ENCODE measurements at places on chromosomes 1 and 21.

DNA sequence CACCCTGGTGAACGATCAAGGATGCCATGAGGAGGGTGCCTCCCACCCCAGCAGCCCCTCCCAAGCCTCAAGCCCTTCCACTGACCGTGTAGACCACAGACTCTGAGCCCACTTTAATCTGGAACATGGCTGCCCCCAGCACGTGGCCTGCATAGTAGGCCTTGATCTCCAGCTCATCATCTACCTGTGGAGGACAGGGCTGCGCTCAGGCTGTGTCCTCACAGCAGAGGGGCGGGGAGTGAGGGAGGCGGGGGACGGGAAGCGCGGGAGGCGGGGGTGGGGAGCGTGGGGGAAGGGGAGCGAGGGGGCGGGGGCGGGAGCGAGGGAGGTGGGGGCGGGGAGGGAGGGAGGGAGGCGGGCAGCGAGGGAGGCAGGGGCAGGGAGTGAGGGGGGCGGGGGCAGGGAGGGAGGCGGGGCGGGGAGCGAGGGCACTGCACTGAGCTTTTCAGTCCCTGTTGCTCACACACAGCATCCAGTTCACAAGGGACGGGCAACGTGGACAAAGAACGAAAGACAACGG is 7.1 kb downstream of the PUSL1 start:
- no peak for DNase-seq

GRCh38 chr1:225700164-225700821 is 47.4 kb upstream of the ENAH start:
- no peak for DNase-seq

GRCh38 chr1:203509135-203509534 is 15.2 kb downstream of the OPTC start:
- no peak for DNase-seq

- DNase-seq = no peak
These were observed 210.1 kb downstream of the FGGY start for GRCh38 chr1:59506952-59507351.

DNA sequence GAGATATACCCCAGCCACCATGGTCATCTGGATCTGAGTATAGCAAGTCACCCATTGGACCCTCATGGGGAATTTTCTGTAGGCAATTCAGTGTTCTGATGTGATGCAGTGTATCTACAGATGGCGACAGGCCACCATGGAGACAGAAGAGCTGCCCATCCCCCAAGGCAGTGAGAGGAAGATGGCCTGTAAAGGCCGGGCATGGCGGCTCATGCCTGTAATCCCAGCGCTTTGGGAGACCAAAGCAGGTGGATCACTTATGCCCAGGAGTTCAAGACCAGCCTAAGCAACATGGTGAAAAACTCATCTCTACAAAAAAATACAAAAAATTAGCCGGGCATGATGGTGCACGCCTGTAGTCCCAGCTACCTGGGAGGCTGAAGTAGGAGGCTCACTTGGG is 41.1 kb upstream of the CTPS1 start:
- no peak for DNase-seq

DNA sequence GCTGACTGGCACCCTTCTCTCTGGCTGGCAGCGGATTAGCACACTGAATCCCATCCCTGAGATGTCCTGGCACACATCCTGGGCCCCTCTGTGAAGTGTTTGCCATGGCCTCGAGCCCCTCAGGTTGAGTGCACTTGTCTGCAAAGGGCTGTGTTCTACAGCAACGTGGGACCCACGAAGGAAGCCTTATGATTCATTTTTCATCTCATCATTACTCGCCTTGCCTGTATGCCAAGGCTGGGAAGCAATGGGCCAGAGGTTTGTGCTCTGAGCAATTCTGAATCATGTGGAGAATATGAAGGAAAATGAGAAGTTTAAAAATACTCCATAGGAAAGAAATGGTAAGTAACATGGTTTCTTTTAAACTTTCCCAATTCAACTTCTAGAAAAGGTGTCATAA is 124.8 kb upstream of the LMO4 start:
- DNase-seq = no peak

DNA sequence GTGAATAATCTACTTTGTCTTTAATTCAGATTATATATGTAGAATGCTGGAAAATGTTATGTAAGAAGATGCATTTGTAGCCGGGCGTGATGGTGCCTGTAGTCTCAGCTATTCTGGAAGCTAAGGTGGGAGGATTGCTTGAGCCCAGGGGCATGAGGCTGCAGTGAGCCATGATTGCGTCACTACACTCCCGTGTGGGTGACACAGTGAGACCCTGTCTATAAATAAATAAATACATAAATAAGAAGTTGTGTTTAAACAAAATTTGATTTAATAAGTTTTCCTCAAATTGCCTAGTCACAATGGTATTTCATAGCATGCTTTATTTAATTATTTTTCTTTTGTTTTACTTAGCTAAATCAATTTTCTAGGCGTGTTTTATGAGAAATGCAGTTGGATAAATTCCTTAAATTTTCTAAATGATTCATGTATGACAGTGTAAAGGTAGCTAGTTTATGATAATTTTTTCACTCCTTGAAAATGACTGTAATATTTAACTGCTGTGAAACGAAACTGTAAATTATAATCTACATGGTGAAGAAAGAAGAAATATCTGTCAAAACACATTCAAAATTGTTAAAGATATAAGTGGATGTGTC is 232.6 kb downstream of the SRGAP2C start:
- DNase-seq = no peak

DNA sequence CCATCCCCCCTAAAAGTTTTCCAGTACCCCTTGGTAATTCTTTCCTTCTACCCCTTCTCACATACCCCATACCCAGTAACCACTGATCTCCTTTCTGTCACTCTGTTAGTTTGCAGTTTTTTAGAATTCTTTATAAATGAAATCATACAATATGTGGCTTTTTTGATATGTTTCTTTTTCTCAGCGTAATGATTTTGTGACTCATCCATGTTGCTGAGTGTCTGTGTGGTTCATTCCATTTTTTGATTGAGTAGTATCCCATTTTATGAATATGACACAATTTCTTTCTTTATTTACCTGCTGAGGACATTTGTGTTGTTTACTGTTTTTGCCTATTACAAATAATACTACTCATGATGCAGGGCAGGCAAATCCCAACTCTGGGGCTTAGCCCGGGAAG is 1605.3 kb downstream of the BRINP3 start:
- no peak for DNase-seq

GRCh38 chr1:88318740-88319139 is 365.3 kb upstream of the PKN2 start:
- DNase-seq = no peak

- DNase-seq = peak; percentile 59
These were observed at the start of gene KIRREL1 for GRCh38 chr1:157993147-157993917. TSS of gene KIRREL1 (plus strand) at chr1:157993645. CDS start at chr1:157993677, 32 bp downstream.

DNA sequence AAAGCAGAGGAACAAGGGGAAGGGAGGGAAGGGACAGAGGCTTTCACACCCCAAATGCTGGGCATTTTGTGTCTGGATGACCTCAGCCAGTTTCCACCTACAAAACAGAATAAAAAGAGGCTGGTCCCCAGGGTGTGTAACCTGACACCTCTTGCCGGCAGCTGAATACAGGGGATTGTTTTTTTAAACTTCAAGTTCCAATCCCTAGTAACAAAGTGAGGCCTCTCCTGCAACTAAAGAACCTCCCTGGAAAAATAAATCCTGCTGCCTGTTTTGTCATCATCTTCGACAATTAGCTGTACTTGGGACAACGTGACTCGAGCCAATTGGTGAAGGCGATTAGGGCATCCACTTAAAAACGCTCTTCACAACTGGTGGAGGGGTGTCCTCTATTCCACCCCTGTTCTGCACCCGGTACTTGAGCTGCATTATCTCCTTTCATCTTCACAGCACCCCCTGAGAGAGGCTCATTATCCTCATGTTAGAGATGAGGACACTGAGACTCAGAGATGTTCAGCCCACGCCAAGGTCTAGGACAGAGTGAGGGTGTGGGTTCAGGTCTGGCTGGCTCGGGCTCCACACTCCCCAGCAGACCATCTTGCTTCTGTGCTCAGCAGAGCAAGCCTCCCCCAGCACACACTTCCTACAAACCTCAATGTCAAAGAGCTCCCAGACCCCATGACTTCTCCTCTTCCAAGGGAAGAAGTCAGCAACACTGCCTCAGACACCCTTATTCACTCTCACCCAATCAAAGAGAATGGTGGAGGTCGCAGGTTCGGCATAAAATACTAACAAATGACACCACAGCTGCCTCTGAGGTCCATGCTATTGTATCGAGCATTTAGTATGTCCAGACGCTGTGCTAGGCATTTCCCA is 15.2 kb downstream of the ITPKB start:
- peak; percentile 68 for DNase-seq

DNA sequence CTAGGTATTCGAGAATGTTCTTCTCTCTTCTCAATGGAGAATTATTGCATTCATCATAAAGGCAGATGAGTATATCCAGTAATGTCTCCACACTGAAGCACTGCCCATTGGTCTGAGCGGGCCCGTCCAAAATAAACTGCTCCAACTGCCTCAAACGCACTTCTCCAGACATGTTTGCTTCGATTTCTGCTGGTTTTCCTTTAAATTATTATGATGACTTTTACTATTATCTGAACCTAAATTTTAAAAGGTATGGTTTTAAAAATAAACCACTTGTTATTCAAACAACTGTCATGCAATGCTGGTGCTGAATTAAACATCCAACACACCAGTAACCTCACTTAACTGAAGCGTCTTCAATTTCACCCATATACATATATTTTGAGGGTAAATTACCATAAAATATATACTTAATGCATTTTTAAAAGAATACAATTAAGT is 1.3 kb downstream of the CDC42BPA start:
- DNase-seq = no peak

- DNase-seq = no peak
These were observed 11.6 kb upstream of the ETS2 start for GRCh38 chr21:38793926-38794713.

- no peak for DNase-seq
These were observed 652.5 kb downstream of the AMY1C start for GRCh38 chr1:104402178-104402577.

DNA sequence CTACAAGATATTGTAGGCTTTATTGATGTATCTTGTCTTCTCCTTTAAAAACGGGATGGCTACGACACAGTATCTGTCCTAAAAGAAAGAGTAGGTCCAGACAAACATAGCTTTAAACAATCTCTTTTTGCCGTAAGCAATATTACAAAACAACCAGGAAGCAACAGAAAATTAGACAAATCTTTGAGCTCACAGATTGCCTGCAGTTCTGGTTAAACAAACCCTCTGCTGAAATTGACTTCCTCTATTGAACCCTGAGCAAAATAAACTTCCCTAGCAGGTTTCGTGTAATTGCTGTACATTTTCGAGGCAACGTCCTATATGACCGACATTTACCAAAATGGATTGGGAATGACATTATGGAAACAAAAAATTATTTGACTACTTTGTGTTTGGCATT is 50.6 kb downstream of the CHML start:
- DNase-seq = no peak

DNA sequence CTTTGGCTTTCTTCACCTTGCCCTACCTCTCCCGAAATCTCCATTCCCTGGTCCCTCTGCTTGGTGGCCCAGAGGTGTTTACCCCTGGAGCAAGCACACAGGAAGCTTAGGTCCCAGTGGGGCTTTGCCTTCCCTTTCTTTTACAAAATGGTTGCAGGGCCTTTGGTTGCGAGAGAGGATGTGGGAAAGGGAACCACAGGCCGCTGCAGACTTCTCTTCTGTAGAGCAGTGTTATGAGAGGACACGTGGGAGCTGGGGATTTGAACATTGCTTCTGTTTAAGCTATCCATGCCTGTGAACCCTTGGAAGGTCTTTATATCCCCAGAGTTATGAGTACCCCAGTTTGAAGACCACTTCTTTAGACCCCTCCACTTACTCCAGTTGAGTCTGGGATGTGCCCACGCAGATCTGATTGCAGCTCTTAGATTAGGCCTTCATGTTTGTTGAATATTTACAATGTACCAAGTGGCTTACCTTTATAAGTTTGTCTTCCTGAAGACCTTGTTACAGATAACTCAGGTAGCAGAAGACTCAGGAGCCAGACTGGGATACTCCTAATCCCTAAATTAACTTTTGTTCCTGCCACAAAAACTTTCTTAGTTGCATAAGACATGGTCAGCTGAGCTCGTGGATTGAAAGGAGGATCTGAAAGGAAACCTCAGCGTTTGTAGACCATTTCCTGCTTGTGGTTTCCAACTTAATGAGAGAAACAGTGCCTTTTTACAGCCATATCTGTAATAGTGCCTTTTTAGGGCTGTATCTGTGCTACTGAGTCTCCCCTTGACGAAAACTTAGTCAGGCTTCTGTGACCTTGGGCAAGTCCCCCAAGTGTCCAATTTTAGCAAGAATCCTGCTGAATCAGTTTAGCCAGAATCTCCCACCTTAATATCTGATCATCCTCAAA is 21.9 kb upstream of the IVNS1ABP start:
- DNase-seq = no peak

- DNase-seq = no peak
These were observed 311.8 kb upstream of the B3GALT2 start for GRCh38 chr1:193498088-193498655.

GRCh38 chr1:34825455-34826091 is 32.8 kb downstream of the GJA4 start:
- DNase-seq = no peak

DNA sequence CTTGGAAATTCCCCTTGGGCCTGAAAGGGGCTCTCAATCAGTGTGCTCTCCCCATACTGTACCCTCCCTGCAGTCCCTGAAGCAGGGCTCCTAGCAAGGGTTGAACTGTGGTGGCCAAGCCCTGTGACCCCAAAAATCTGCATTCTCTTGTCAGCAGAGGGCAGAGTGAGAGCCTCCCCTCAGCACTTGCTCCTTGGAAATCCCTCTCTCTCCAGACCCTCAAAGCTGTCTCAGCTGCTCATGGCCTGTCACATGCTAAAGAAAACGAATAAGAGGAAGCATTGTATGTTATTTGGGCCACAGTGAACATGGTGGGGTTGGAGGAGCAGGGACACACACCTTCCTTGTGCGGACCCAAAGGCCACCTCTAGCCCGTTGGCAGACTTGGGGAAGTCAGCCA is 47.2 kb upstream of the SYNC start:
- no peak for DNase-seq

- DNase-seq = no peak
These were observed 8.9 kb downstream of the HYI start for GRCh38 chr1:43444836-43445235.

DNA sequence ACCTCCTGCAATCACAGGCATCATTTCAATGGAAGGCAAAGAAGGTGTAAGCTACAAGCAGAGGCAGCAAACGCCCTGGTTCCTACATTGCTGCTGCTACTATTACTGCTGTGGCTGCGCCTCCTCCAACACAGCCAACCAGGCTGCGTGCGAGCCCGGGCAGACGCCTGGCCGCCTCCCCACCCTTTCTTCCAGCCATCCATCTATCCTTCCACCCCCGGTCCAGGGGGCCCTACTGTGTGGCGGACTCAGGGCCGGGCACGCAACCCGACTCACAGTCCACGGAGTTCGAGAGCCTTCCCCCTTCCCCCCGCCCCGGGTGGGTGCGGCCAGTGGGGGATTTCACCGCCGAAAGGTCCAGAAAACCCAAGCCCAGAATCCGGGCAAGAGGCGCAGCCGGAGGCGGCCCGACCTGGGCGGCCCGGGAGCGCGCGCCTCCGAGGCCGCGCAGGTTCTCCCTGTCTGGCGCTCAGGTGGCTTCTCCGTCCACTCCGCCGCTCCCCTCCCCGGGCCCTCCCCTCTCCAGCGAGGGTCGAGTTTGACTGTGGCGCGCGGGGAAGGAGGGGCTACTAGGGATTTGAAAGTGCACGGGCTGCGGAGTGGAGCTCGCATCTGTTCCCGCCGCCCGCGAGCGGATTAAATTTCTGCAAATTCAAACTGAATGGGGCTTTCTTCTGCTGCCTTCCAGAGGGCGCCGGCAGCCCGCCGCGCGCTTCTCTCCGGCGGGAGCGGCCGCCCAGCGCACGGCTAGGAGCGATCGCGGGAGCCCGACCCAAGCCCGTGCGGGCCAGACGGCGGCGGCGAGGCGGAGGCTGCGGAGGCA is at the start of gene HUNK:
Gene HUNK, plus strand, starts transcription at position 569 of the 823 bp plus-strand sequence. CDS start 655 bp downstream, outside the sequence.
- DNase-seq = no peak

- DNase-seq = no peak
These were observed 45.4 kb upstream of the DIP2A start for GRCh38 chr21:46413365-46413696.
